ENCODE measurements at places on chromosomes 4 and X. TPM values are rescaled to one million over a fixed set of nuclear protein-coding genes. Genes with fewer than 3 reads are reported as not detected.

DNA sequence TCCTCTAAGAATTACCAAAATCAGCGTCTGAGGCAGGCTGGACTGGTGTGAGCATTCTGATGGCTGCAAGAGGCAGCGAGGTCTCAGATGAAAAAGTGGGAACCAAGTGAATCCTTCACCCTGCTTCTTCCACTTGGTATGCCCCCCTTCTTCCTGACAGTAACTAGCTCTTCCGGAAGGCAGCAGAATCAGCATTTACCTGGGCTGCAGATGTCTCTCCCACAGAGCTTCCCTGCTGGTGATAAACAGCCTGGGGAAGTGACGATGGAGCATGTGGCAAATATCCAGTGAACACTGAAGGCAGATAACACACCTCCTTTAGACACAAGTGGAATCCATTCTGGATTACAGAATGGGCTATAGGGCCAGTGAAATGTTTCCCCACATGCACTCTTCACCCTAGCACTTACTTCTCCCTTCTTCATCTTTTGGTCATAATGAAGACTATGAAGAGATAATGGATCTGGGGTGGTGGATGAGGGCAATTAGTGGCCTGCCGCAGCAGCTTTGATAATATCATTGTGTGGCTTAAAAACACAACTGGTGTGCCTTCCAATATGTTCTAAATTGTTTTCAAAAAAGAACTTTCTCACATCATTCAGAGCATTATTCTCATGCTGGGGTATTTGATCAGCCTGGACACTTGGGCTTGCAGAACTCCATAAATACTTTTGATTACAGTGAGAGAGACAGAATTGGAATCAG is 60.8 kb upstream of the TBC1D9 start:
- DNase-seq, result no peak

GRCh38 chr4:82553020-82553419 is 8.8 kb downstream of the TMEM150C start:
- no peak for DNase-seq

DNA sequence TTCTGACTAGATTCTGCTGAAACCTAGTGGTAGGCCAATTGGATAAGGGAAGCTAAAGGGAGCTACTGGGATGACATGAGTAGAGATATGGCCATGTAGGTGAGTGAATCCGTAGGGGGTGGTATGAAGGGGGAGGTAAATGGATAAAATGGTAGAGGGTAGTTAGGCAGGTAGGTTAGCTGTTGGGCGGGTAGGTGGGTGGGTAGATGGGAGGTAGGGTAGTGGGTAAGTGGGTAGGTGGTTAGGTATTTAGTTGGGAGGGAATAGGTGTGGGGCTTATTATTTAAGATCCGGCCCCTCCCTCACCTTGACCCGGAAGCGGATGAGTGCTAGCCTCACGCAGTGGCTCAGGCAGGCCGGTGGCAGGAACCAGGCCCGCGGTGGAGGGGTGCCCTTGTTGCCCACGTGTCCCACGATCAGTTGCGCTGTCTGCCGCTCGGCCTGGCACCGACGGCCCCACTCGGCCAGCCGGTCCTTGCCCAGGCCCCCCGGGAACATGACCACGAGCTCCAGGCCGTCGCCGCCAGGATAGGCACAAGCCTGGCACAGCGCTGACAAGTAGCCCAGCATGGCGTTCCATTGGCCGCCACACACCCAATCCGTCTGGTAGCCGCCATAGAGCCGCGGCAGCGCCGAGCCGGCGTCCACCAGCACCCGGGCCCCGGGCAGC is 725 bp downstream of the FAM120C start:
- no peak for DNase-seq

DNA sequence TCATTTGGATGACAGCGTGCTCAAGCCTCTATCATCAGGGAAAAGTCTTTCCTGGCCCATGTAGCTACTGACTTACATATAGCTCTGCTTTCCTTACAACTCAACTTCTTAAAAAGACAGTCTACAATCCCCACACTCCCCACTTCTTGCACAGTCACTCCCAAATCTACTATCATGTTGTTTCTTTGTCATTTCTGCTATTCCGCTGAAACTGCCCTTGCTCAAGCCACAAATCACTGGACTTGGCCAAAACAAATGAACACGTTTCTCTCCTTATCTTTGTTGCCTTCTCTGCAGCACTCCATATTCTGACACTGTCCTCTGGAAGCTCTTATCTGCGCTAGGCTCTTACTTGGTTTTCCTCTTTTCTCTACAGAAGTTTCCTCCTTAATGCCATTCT is 28.2 kb downstream of the GPRIN3 start:
- no peak for DNase-seq

GRCh38 chrX:129655547-129656249 is 942 bp upstream of the APLN start:
- DNase-seq, result no peak

DNA sequence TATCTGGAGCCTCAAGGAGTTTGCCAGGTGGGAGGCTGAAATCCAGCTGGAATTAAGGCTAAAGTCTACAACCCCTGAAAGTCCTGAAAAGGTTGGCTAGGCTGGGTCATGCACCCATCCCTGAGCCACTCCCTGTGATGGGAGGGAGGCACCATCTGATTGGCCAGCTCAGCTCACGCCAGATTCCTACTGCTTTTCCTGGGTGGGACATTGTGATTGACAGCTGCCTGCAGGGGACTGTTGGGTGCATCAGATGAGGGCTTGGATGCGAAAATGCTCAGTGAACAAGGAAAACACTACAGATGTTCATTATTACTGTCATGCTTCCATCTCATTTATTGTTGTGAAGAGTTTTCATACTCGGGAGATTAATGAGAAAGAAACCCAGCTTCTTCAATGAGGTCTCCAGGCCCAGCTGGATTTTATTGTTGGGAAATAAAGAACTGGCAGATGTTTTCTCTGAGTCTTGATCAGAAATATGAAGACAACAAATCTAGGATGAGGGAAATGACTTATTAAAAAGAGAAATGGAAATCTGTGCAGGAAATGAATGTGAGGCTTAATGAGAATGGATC is 185.9 kb downstream of the STK32B start:
- DNase-seq, result no peak

The KLHL13 gene
- 20.1 TPM for polyA plus RNA-seq

DNA sequence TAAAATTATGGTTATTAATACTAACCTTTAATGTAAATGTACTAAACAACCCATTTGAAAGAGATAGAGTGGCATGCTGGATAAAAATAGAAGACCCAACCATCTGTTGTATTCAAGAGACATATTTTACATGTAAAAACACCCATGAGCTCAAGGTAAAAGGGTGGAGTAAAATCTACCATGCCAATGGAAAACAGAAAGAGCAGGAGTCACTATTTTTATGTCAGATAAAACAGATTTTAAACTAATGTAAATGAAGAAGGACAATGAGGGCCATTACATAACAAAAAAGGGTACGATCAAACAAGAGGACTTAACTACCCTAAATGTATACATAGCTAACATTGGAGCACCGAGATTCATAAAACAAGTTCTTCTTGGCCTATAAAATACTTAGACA is 66.3 kb downstream of the ITM2A start:
- DNase-seq, result no peak

The DIPK2B gene
- polyA plus RNA-seq, result 9.5 TPM

- no peak for DNase-seq
Measured at GRCh38 chrX:85516131-85516530, 136.7 kb upstream of the POF1B start.

GRCh38 chrX:100381619-100382018 is 28.5 kb downstream of the PCDH19 start:
- DNase-seq, result no peak

- DNase-seq, result no peak
Measured at GRCh38 chr4:125489952-125490690, 175.4 kb downstream of the FAT4 start.

DNA sequence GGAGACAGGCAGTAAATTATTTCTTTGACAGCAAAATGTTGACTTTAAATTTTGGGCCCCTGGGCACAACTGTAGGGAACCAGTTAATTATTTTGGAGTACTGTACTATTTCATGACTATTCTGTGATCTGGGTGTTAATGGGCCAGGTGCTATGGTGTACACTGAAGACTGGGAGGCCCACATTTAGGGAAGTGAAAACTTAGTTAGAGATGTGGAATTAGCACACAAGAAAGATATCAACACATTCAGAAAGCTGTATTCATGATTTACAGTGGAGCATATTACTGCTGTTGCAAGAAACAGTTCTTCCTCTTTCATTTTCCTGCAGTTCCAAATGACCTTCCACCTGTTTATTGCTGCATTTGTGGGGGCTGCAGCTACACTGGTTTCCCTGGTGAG is 12.4 kb downstream of the PLP1 start:
- DNase-seq, result no peak

DNA sequence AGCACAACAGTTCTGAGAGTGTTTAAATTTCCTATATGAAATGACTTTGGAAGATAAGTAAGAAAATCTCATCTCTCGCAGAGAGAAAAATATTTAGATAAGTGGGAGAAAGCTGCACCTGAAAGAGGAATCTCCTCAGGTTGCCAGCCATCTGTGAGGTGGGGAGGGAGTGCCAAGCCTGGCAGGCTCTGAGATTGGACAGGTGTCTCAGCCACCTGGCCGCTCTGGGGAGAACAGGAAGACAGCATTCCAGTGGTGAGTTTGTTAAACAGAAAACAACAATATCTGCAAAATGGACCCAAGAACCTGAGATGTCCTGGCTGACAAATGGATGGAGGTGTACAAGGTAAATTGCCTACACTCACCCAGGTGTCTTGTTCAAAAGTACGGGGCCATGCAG is 31.3 kb downstream of the EMCN start:
- no peak for DNase-seq

DNA sequence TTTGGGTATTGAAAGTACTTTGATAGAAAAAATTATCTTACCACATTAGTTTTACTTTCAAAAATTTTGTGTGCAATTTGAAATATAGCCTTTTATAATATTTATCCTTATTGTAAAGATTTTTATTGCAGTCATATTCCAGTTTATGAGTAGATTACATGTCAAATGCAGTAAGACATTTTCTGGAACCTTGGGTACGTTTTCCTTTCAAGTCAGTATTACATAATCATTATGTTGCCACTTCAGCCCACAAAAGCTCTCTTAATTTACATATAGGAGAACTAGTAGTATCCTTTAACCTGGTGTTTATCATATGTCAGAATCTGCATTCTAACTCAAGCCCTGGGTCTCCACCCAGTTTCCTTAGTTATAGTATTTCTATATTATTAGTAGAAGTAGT is 98.5 kb downstream of the CENPC start:
- no peak for DNase-seq

DNA sequence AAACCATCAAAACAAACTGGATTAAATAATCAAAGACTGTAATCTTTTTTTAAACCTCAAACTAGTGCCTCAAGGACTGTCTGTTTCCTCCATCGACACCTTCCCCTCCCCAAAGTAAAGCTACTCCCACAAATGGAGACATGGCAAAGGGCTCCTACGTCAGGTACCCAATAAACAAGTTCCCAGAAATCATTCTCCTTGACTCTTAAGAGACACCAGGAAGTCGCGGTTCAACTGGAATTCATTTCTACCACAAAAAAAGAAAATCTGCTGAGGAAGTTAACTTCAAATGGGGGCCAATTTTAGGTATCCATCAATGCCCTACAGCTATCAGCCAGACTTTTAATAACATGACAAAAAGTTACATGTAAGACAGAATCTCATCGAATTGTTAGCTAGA is 2.5 kb downstream of the RPS4X start:
- DNase-seq, result no peak

The HMX1 gene
- polyA plus RNA-seq, result not detected

The DMP1 gene
- not detected for polyA plus RNA-seq

DNA sequence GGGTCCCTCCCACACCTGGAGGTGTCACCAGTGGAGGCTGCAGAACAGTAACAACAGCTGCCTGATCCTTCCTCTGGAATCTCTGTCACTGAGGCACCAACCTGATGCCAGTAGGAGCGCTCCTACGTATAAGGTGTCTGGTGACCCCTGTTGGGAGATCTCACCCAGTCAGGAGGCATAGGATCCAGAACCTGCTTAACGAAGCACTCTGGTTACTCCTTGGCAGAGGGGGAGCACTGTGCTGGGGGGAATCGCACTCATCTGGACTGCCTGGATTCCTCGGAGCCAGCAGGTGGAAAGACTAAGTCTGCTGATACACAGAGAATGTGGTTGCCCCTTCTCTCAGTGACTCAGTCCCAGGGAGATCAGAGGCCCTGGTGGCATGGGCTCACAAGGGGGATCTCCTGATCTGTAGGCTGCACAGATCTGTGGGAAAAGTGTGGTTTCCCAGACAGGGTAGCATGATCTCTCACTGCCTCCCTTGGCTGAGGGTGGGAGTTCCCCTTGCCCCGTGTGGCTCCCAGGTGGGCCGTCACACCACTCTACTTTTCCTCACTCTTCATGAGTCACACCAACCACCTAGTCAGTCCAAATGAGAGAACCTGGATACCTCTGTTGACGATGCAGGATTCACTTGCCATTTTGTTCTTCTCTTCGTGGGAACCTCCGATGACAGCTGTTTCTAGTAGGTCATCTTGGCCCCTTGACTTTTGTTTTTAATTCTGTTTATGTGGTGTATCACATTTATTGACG is 305.9 kb downstream of the IDS start:
- no peak for DNase-seq

DNA sequence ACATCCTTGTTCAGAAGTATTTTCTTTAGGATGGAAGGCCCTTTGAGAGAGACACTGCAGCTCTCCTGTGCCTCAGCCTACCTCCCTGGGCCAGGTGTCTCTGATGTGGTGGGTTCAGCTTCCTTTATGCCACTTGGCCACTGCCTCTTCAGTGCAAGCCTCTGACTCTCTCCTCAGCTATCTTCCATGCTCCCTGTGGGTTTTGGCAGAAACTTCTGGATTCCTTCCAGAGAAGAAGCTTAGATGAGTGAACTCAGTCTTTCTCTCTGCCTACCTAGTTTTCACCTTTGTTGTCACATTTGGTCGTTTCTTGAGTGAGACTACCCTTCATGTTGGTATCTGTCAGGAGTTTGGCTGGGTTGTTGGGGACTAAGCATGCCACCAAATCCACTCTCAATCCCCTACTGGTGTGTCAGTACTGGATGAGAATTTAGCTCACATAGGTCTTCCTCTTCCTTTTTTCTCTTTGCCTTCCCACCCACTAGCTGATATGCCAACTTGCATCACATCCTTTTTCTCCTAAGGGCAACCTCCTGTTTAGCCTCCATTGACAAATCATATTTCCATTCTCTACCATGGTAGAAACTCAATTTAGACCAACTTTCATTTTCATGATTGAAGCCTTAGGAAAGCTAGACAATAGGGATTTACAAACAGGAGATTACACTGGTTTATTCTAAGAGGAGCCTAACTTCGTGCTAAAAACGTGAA is 32.0 kb downstream of the IL15 start:
- no peak for DNase-seq

All from left renal pelvis (tissue), 4 donors.